ENCODE measurements at places on chromosomes 2 and 18. TPM values are rescaled to one million over a fixed set of nuclear protein-coding genes. Genes with fewer than 3 reads are reported as not detected.
A peak's percentile ranks its signal among the peaks of the same experiment; 100 is the strongest.

LINC00305 gene
- not detected for total RNA-seq

COL3A1 gene
- not detected for total RNA-seq

ANKRD29 gene
- total RNA-seq, result 2.1 TPM

PRKAG3 gene
- total RNA-seq, result not detected

GRCh38 chr2:74489906-74490305 lies 7.0 kb downstream of the TTC31 start:
- DNase-seq, result no peak

DNA sequence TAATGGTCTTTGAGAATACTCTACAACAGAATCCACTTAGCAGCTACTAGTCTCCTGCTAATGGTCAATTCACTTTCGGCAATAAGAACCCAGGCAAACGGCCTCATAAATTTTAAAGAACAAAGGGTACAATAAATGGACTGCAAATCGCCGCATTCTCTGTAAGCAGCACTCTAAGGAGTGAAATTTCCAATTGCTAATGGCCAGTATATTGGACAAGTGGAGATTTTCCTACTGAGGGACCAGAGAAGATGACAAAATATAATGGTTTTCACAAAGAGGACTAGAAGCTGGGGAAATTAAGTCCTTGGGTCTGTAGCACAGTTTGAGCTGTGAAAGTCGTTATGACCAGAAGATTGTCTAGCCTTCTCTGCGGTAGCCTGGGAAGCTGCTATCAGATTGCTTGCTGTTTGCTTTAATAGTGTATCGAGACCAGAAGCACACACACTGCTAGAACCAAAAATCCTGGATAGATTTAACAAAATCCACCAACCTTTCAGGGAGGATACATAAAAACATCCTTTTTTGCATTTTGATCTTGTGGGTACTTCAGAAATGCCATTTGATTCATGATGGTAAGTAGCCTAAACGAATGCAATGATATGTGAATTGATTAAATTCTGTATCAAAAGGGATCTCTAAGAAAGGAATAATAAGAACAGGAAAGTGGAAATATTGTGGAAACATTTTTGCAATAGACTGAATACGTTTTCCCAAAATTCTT lies 53.6 kb upstream of the ATP8B1 start:
- no peak for DNase-seq

GRCh38 chr18:48575658-48576456 lies 37.0 kb downstream of the CTIF start:
- DNase-seq, result no peak

- DNase-seq, result no peak
Measured at GRCh38 chr18:37653618-37654017, 88.0 kb upstream of the CELF4 start.

- peak; percentile 45 for DNase-seq
Measured at GRCh38 chr2:25981596-25982272, 563 bp downstream of the KIF3C start.

DNA sequence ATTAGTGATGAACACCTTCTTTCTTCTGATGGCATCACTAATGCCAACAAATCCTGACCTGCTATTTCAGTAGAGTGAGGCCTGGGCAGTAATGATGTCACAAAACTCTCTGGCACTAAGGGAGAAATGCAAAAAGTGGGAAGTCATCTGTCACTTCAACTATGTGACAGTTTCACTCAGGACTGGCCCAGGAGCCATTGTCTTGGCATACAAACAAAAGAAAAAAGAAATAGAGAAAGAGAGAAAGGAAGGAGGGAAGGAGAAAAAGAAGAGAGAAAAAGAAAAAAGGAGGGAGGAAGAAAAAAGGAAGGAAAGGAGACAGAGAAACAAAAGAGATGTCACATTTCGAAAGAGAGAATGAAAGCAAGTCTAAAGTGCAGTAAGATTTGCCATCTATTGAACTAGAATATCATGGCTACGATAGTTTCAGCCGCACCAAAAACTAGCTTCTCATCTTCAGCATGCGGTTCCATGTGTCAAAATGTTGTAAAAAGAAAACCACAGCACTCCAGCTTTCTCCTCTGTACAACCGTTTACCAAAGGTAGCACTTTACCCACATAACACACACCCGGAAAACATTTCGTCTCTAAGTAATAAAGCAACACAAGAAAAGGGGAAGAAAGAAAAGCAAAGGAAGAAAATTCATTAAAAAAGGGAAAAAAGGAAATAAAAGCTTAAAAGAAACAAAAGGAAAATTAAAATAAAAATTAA lies 50.1 kb downstream of the CD226 start:
- DNase-seq, result no peak

Data from H9 (cell line).